ENCODE measurements at places on chromosomes 3 and 15. TPM values are rescaled to one million over a fixed set of nuclear protein-coding genes. Genes with fewer than 3 reads are reported as not detected.

CA12 gene
- total RNA-seq = 5.2 TPM

PP2D1 gene
- total RNA-seq = not detected

MINAR1 gene
- total RNA-seq = 1.4 TPM

SPATA12 gene
- 0.10 TPM for total RNA-seq

PLSCR5 gene
- not detected for total RNA-seq

GNAT1 gene
- not detected for total RNA-seq

GABRB3 gene
- total RNA-seq = 119 TPM

KIF7 gene
- total RNA-seq = 13.4 TPM

DLL4 gene
- 0.31 TPM for total RNA-seq

FBN1 gene
- total RNA-seq = 3.8 TPM

CPLX3 gene
- 0.66 TPM for total RNA-seq

GPR156 gene
- 4.7 TPM for total RNA-seq

CYP8B1 gene
- total RNA-seq = not detected

CELSR3 gene
- 33.3 TPM for total RNA-seq

GABPB1 gene
- 42.8 TPM for total RNA-seq

FILIP1L gene
- total RNA-seq = not detected

WDR93 gene
- total RNA-seq = not detected

ARPIN gene
- total RNA-seq = 2.8 TPM

WDR72 gene
- 1.9 TPM for total RNA-seq

FBXL22 gene
- total RNA-seq = not detected

IL17RB gene
- total RNA-seq = 5.7 TPM

CHRM5 gene
- not detected for total RNA-seq

RBPMS2 gene
- 36.9 TPM for total RNA-seq

IGDCC3 gene
- 30.7 TPM for total RNA-seq

APBA2 gene
- total RNA-seq = 24.7 TPM

BAHD1 gene
- total RNA-seq = 32.4 TPM

AP4E1 gene
- total RNA-seq = 15.4 TPM

PIERCE2 gene
- 3.8 TPM for total RNA-seq

ST8SIA2 gene
- total RNA-seq = 2.0 TPM

TMEM45A gene
- 7.0 TPM for total RNA-seq

KNG1 gene
- total RNA-seq = not detected

LMAN1L gene
- not detected for total RNA-seq

MUC13 gene
- total RNA-seq = not detected

CFAP100 gene
- not detected for total RNA-seq

EBLN2 gene
- 9.9 TPM for total RNA-seq

LTF gene
- 1.3 TPM for total RNA-seq

CCNB2 gene
- total RNA-seq = 120 TPM

COLQ gene
- 0.66 TPM for total RNA-seq

CHDH gene
- 31.4 TPM for total RNA-seq

ROPN1 gene
- total RNA-seq = 0.27 TPM

EFHB gene
- total RNA-seq = 1.0 TPM

ADGRG7 gene
- total RNA-seq = not detected

RCCD1 gene
- 17.1 TPM for total RNA-seq

LDHAL6B gene
- not detected for total RNA-seq

Measured in GM23338 (cell line).